ENCODE measurements at places on chromosomes 5 and 9. TPM values are rescaled to one million over a fixed set of nuclear protein-coding genes. Genes with fewer than 3 reads are reported as not detected.
A peak's percentile ranks its signal among the peaks of the same experiment; 100 is the strongest.

DNA sequence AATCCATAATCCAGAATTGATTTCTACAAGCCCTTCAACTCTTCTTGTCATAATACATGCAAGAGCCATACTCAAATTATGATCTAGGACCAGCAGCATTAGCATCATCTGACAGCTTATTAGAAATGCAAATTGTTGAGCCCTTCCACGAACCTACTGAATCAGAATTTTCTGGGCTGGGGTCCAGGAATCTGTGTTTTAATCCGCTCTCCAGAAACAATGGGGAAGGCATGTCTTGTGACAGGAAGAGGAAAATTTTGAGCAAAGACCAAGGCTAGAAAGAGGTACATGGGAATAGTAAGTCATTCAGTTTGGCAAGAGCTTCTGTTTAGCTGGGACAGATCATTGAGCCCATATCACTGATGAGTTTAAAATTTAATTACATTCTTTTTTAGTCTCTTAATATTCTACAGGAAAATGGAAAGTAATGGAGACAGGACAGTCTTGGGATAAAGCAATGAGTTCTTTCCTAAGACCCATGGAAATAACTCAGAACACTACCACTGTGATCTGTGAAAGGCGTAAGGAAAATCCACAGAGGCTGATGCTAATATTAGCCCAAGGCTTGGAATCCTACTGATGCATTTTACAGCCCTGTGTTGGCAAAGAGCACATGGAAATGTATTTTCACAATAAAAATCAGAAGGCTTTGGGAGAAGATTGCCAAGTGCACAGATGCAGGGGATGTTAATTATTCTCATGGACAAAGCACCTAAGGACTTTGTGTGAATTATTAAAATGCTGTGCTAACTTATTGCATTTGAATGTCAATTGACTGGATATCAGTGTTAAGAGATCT is 73.7 kb upstream of the STK32A start:
- H3K36me3 ChIP-seq = no peaks in the 10 kb centered on the region
- no peaks in the 10 kb centered on the region for H3K27me3 ChIP-seq
- H3K4me1 ChIP-seq = no peaks in the 10 kb centered on the region
- H3K27ac ChIP-seq = no peak overlapping the region

GRCh38 chr9:136485049-136486045 is 2.5 kb upstream of the SEC16A start:
- H3K27ac ChIP-seq = no peak overlapping the region
- no peak overlapping the region for H3K4me3 ChIP-seq
- H3K4me1 ChIP-seq = peaks cover 24% of the 10 kb centered on the region

GRCh38 chr5:14742498-14742897 is 78.0 kb downstream of the OTULIN start:
- no peaks in the 10 kb centered on the region for H3K27me3 ChIP-seq
- no peak overlapping the region for H3K27ac ChIP-seq
- H3K4me1 ChIP-seq = no peaks in the 10 kb centered on the region
- H3K4me3 ChIP-seq = no peak overlapping the region
- DNase-seq = no peak

DNA sequence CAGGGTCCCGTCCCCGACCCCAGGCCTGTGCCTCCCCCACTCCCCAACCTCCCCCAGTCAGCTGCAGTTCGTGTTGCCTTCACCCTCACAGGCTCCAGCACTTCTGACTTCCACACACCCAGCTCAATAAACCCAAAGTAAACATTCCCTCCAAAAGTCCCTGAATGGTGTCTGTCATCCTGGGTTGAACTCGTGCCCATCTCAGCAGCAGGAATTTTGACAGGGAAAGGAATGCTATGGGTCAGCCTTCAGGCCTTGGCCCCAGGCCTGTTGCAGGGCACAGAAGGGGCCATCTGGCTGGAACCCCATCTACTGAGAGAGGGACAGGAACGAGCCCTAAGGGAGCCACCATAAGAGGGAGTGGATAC is 29.6 kb upstream of the CNOT6 start:
- H3K27ac ChIP-seq = no peak overlapping the region
- no peak overlapping the region for H3K4me3 ChIP-seq
- no peaks in the 10 kb centered on the region for H3K36me3 ChIP-seq
- peaks cover 14% of the 10 kb centered on the region for H3K4me1 ChIP-seq
- H3K27me3 ChIP-seq = no peaks in the 10 kb centered on the region

GRCh38 chr9:79807971-79808370 is 236.2 kb downstream of the TLE4 start:
- no peaks in the 10 kb centered on the region for H3K27me3 ChIP-seq
- no peak for DNase-seq
- no peak overlapping the region for H3K27ac ChIP-seq
- no peak overlapping the region for H3K4me3 ChIP-seq
- H3K36me3 ChIP-seq = no peaks in the 10 kb centered on the region

DNA sequence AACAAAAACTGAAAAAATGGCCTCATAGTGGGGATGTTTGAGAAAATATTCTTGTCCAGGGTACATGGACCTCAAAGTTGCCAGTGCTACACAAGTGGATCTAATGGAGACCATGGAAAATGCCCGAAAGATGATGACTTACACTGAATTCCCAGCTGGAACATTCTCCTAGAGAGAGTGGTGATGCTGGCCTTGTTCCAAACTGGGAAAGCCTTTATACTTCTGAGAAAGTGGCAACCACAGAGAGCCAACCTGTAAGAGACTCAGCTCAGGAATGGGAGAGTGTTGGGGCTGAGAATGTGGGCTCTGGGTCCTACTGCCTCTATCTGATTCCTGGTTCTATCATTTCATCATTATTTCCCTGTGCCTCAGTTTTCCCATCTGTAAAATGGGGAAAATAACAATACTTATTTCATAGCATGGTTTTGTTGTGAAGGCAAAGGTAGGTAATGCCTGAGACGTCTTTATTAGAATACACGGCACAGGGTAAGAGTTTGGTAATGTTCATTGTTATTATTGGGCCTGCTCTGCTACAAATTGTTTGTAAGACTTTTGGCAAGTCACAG is 229.0 kb upstream of the PANK3 start:
- no peaks in the 10 kb centered on the region for H3K27me3 ChIP-seq
- no peak overlapping the region for H3K27ac ChIP-seq
- H3K4me3 ChIP-seq = no peak overlapping the region

GRCh38 chr5:42974536-42974935 is 65.6 kb downstream of the ANXA2R start:
- no peak overlapping the region for H3K27ac ChIP-seq
- no peak for DNase-seq
- H3K27me3 ChIP-seq = no peaks in the 10 kb centered on the region

- no peaks in the 10 kb centered on the region for H3K27me3 ChIP-seq
- DNase-seq = peak; percentile 40
- no peaks in the 10 kb centered on the region for H3K36me3 ChIP-seq
- peak overlapping the region; percentile 46 for H3K4me3 ChIP-seq
These were observed 483 bp downstream of the G3BP1 start for GRCh38 chr5:151772029-151772845.

- no peak overlapping the region for H3K27ac ChIP-seq
- H3K4me1 ChIP-seq = peaks cover 14% of the 10 kb centered on the region
- DNase-seq = no peak
- H3K27me3 ChIP-seq = no peaks in the 10 kb centered on the region
- H3K36me3 ChIP-seq = no peaks in the 10 kb centered on the region
These were observed 1.5 kb upstream of the MRPS30 start for GRCh38 chr5:44807269-44807668.

DNA sequence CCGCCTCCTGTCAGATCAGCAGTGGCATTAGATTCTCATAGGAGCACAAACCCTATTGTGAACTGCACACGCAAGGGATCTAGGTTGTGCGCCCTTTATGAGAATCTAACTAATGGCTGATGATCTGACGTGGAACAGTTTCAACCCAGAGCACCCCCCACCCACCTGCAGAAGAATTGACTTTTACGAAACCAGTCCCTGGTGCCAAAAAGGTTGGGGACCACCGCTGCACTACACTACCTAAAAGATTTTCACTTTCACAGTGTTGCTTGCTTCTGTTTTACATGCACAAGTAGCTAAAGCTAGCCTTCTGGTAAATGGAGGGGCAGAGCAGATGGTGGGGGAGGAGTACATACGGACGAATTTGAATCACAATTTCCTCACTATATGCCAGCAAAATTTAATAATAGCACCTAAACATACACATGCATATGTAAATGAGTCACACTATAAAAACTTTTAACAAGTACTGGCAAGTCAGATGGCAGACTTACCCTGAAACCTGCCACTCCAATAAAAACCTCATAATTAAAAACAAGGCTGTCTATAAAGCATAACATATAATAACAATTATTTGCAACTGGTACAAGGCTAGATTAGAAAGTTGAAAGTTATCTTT is 24.0 kb upstream of the CDKN2B start:
- no peaks in the 10 kb centered on the region for H3K36me3 ChIP-seq
- H3K27ac ChIP-seq = no peak overlapping the region
- no peak overlapping the region for H3K4me3 ChIP-seq
- no peaks in the 10 kb centered on the region for H3K27me3 ChIP-seq
- no peak for DNase-seq

- no peaks in the 10 kb centered on the region for H3K36me3 ChIP-seq
- peaks cover 9% of the 10 kb centered on the region for H3K4me1 ChIP-seq
- no peak overlapping the region for H3K4me3 ChIP-seq
- DNase-seq = peak; percentile 96
- H3K27me3 ChIP-seq = no peaks in the 10 kb centered on the region
These were observed 1336.1 kb upstream of the CDH9 start for GRCh38 chr5:28374492-28374967.

GRCh38 chr5:132095424-132095972 is 21.9 kb downstream of the CSF2 start:
- no peaks in the 10 kb centered on the region for H3K27me3 ChIP-seq
- H3K27ac ChIP-seq = no peak overlapping the region
- H3K4me1 ChIP-seq = no peaks in the 10 kb centered on the region
- no peak overlapping the region for H3K4me3 ChIP-seq
- H3K36me3 ChIP-seq = no peaks in the 10 kb centered on the region

- H3K27ac ChIP-seq = no peak overlapping the region
- no peak for DNase-seq
- H3K4me3 ChIP-seq = no peak overlapping the region
- H3K36me3 ChIP-seq = no peaks in the 10 kb centered on the region
- no peaks in the 10 kb centered on the region for H3K4me1 ChIP-seq
These were observed 25.2 kb downstream of the NKD2 start for GRCh38 chr5:1033606-1034420.

DNA sequence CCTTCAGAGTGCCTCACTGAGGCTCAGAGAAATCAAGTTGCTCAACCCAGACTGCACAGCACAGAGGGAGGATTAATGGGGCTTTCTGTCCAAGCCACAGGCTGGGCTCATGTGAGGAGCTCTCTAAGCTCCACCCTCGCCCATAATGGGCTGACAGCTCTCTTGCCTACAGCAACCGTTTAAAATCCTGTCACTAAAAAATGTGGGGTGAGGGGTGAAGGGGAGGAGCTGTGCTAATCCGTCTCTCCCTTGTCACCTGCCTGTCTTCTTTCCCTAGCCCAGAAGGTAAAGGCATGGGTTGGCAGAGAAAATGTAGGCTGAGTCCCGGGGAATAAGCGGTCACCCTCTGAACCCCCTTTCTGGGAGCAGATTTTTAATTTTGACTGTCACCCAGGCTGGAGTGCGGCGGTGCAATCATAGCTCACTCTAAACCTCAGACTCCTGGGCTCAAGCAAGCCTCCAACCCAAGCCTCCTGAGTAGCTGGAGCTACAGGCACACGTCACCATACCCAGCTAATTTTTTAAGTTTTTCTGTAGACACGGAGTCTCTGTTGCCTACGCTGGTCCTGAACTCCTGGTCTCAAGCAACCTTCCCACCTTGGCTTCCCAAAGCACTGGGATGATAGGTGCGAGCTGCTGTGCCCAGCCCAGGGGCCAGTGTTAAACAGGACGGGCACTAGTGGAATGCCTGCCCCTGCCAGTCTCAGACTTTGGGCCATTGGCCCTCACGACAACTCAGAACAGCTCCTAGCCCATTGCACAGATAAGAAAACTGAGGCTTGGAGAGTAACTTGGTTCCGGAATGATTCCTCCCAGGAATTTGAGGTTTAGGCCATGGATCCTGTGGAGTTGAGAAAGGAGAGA is 89.5 kb downstream of the LMX1B start:
- no peak for DNase-seq
- no peaks in the 10 kb centered on the region for H3K36me3 ChIP-seq
- H3K4me3 ChIP-seq = no peak overlapping the region

DNA sequence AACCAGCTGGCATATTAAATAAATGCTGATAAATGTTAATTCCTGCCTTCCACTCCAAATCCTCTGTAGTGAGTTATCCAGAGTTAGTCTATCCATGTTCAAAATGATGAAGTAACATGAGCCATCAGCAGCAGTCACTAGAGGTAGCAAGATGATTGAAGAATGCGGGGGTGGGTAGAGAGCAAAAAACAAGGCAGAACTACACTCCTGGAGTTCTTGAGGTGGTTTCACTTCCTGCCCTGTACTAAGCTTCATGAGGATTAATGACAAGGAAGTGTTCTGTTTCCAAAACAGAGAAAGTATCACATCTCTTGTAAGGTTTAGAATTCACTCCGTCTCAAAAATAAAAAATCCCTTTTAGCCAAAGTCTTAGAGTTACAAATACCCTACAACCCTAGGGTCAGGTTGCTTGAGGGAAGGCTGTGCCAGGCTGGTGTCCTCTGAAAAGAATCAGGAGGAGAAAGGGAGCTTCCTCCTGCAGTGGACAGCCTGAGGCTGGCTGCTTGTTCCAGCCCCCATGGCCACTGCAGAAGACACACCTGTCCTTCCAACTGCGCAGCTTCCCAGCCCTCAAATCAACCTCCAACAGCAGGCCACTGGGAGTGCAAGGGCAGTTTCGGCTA is 180.2 kb downstream of the DENND1A start:
- H3K4me3 ChIP-seq = no peak overlapping the region
- H3K36me3 ChIP-seq = no peaks in the 10 kb centered on the region
- H3K4me1 ChIP-seq = peaks cover 16% of the 10 kb centered on the region

- H3K27ac ChIP-seq = no peak overlapping the region
- no peaks in the 10 kb centered on the region for H3K4me1 ChIP-seq
- DNase-seq = no peak
- H3K4me3 ChIP-seq = no peak overlapping the region
- no peaks in the 10 kb centered on the region for H3K36me3 ChIP-seq
These were observed 210.6 kb downstream of the SEMA5A start for GRCh38 chr5:9335269-9335668.

GRCh38 chr5:1965925-1966324 is 83.2 kb upstream of the IRX4 start:
- no peaks in the 10 kb centered on the region for H3K36me3 ChIP-seq
- DNase-seq = no peak
- H3K4me1 ChIP-seq = no peaks in the 10 kb centered on the region
- H3K4me3 ChIP-seq = no peak overlapping the region

GRCh38 chr5:3634061-3634460 is 38.4 kb downstream of the IRX1 start:
- DNase-seq = no peak
- no peaks in the 10 kb centered on the region for H3K4me1 ChIP-seq
- H3K27me3 ChIP-seq = no peaks in the 10 kb centered on the region
- H3K4me3 ChIP-seq = no peak overlapping the region
- H3K27ac ChIP-seq = no peak overlapping the region
- no peaks in the 10 kb centered on the region for H3K36me3 ChIP-seq

Gene FAM221B
- not detected for total RNA-seq

Gene CBY3
- not detected for total RNA-seq

Gene OR13J1
- not detected for total RNA-seq

Gene SLC6A18
- not detected for total RNA-seq

Gene GFI1B
- total RNA-seq = not detected
